ENCODE measurements at places on chromosomes 12 and 14.

- no peak for DNase-seq
Measured at GRCh38 chr12:118190266-118190665, 54.3 kb downstream of the PEBP1 start.

GRCh38 chr12:121190523-121191031 is 19.4 kb upstream of the P2RX4 start:
- DNase-seq, result no peak

- no peak for DNase-seq
Measured at GRCh38 chr12:124395986-124396385, 101.1 kb downstream of the RFLNA start.

DNA sequence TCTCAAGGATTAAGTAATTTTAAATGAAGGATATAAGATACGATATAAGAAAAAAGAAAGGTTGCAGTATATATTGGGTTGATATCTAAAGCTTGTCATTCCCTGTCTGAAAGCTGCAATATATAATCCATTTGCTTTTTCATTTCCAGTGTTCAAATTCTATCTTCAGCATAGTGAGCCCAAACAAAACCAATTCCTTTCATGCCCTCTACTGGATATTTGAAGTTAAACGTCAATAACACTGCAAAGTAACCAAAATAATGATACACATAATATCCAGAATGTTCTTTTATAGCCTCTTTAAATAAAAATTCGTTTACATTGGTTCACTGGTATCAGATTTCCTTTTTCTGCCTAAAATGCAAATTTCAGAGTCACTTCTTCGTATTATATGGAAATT is 64.5 kb upstream of the DAAM1 start:
- DNase-seq, result no peak

- no peak for DNase-seq
Measured at GRCh38 chr12:2691006-2691344, 103.8 kb upstream of the FKBP4 start.

DNA sequence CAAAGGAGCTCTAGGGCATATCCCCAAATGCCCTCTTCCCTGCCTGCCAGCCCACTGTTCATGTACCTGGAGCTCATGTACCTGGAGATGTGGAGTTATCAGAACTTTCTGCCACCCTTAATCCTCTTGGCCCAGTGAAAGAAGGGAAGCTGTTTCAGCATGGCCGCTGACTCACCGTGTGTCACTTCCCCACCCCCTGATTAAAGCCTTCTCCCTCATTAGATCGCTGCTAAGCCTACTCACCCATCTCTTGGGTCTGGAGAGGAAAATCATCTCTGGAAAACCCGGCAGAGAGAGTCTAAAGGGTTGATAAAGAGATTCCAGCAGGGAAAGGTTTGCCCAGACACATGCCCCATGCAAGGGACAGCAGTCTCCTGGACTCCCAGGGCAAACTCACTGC is 4.5 kb upstream of the LTBP2 start:
- no peak for DNase-seq

GRCh38 chr12:104710940-104711689 is 247.0 kb downstream of the SLC41A2 start:
- no peak for DNase-seq

DNA sequence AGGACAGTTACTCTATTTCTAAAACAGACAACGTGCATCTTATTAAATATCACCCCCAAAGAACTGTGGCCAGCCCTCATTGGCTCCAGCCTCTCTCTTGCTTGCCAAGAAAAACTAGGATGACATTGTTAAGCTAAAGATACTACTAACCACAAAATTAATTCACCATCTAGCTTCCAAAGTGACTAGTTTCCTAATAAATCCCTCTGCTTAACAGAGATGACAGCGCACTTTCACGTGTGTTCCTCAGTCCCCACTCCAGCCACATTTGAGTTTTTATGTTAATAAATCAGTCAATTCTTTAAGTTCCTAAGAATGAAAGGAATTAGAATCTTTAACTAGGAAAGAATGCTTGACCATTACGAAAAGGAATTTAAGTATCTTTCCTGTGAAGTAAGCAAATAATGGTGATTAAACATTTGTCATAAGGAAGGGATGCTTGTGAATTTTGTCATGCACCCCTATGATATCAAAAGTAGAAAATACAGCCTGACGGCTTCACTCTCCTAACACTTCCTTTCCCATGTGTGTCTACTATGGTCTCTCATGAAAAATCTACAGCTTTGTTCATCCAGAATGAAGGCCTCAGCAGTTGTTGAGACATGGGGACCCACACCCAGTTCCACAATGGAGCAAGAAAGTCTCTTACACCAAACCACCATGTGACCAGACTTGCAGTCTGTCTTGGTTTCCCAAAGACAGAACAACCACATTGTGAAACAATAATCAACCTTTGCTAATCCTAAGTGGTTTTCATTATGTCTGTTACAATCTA is 8.1 kb downstream of the CORO1C start:
- no peak for DNase-seq

DNA sequence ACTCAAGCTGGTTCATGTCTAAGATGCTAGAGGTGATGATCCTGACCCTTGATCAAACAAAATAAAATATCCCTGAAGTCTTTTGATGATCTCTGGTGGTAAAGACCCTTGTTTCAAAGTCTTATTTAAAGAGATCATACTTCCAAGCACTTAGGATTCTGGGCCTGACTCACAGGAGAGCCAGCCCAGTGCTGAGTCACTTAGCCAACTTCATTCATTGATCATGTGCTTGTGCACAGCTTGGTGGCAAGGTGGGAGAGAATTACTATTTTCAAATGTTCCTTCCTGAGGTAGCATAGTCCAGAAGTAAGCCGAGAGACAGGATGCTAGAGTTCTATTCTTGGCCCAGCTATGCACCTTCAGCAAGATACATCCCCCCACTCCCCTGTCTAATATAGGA is 40.6 kb downstream of the SCN8A start:
- DNase-seq, result no peak

DNA sequence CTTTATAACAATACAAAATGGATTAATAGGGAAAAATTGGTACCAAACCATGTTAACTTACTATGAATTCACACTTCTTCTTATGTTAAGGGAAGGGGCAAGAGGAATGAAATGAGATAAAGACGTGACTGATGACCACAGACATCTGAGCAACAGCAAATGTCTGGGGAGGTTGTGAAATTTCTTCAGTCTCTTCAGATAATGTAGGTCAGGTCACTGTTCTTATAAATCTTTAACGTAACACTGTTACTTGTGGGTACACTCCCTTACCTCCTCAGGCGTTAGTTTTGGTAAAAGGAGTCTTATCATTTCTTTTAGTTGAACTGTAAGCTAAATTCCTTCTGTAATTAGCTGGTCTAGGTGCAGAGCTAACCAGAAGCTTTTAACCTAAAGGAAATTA is 405.0 kb upstream of the LRFN5 start:
- no peak for DNase-seq

DNA sequence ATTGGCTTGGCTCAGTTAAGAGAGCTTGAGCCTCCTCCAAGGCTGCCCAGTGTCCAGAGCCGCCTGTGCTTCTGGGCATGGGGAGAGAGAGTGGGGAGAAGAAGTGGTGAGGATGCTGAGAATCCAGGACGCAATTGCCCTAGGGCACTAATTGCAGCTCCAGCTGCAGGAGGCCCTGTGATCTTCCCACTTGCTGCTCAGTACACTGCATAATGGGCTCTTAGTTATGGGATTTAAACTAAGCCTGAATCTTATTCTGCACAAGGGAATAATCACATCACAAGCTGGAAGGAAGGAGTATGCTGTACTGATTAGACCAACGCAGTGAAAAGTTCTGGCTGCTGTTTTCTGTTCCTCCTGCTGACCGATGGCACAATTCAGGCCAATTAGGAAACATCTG is 101.0 kb upstream of the PRMT8 start:
- DNase-seq, result no peak

GRCh38 chr12:132123970-132124765 is 20.0 kb downstream of the DDX51 start:
- no peak for DNase-seq

DNA sequence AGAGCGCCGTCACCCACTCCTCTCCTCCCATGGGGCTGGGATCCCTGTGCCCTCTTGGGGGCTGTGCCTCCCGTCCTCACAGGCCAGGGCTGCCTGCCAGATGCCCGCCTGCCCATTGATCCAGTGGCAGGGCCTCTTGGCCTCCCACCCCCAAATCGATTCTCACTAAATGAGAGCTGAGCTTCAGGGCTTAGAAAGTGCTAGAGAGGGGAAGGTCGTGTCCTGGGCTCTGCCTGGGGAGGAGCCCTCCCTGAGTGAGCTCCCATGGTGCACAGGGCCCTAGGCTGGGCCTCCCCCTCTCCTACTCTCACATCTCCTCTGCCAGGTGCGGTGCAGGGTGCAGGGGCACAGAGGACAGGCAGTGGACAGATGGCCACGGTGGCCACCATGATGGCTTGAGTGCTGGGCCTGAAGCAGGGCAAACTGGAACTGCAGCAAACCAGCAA is 9.2 kb downstream of the BEGAIN start:
- no peak for DNase-seq

- DNase-seq, result no peak
Measured at GRCh38 chr12:52387859-52388258, 2.4 kb upstream of the KRT84 start.

DNA sequence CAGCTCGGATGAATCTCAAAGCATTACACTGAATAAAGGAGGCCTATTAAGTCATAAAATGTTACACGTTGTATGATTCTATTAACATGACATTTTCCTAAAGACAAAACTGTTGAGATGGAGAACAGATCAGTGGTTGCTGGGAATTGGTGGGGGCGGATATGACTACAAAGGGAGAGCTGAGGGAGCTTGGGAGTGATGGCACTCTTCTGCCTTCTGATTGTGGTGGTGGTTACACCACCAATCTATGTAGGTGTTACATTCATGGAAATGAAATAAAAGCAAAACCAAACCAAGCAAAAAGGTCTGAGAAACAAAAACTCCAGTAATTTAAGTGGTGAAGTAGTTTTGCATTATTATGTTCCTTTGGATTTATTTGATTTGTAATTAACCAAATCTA is 16.4 kb upstream of the EVL start:
- DNase-seq, result no peak

DNA sequence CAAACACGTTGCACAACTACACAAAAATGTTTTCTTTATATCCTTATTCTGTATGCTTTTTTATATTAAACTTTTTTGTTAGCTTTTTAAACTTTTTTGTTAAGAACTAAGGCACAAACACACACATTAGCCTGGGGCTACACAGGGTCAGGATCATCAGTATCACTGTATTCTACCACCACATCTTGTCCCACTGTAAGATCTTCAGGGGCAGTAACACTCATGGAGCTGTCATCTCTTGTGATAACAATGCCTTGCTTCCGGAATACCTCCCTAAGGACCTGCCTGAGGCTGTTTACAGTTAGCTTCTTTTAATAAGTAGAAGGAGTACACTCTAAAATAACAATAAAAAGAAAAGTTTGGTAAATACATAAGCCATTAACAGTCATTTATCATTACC is 42.2 kb downstream of the PLEKHA5 start:
- no peak for DNase-seq

DNA sequence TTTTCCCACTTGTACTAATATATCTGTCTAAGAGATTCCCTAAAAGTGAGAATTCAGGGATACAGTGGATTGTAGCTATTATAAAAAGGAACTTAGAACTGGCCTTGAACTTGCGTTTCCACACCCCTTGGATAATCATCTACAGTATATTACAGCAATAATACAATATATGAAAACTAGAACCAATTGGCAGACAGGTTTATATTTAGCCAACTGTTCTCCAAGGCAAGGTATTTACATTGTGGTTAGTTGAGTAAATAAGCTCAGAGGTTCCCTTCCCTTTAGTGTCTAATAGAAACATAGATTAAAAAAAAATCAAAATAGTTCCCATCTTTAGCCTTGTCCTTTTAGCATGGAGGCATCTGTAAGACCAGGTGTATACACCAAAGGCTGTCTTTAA is 42.1 kb downstream of the LIMA1 start:
- DNase-seq, result no peak

DNA sequence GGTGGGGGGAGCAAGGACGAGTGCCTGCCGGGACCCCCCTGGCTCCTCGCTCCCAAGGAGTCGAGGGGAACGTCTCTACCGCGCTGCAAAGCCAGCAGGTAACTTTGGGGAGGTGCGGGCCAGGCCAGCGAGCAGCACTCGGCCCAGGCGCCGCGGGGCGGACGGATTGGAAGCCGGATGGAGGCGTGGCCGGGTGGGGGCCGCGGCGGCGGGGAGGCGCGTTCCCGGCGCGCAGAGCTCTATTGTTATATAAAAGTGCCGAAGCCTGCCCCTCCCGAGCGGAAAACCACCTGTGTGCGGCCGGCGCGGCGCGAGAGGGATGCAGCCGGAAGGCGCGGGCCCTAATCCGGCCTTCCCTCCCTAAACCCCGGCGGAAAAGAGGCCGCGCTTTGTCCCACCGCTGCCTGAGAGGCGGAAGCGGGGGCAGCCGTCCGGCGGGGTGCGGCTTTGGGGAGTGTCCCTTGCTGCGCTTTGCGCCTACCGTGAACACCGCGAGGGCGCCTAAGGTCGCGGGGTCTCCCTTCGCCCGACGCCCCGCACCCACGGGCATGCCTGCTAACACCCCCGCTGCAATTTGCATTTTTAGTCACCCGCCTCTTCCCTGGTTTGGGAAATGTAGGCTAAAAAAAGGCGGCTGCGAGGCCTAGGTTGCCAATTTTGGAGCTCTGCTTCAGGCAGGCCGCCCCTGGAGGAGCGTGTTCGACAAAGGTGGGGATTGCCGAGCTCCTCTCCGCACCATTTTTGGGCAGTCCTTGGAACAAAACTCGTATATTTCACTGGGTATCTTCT is 1.7 kb upstream of the DUSP6 start:
- peak; percentile 61 for DNase-seq

DNA sequence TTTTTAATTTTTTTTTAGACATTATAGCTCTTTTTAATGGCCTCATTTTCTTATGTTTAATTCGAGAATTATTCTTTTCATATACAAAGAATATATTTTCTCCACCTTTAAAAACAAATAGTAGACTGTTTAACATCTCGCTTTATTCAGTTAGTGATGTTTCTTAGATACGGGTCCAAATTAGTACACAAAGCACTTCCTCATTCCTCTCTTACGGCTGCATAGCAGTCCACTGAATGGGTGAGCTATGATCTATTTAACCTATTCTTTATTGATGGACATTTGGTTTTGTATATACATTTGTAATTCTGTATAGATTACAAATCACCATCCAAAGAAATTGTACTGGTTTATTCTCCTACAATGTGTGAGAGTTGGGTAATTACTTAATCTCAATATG is 8.3 kb upstream of the GPR162 start:
- no peak for DNase-seq

- DNase-seq, result no peak
Measured at GRCh38 chr14:36522972-36523715, 3.1 kb upstream of the NKX2-1 start.

- DNase-seq, result no peak
Measured at GRCh38 chr12:74418573-74418972, 119.1 kb upstream of the ATXN7L3B start.

- no peak for DNase-seq
Measured at GRCh38 chr12:103852498-103852997, 11.5 kb upstream of the NT5DC3 start.
